RPMI7951 (cell line): ENCODE measurements at places on chromosomes 1 and 21. TPM values are rescaled to one million over a fixed set of nuclear protein-coding genes. Genes with fewer than 3 reads are reported as not detected.

The ICOSLG gene
- total RNA-seq, result 2.1 and 4.6 TPM in 2 replicates

The COL24A1 gene
- total RNA-seq, result 0.98 and 1.2 TPM in 2 replicates

The RXFP4 gene
- total RNA-seq, result not detected in 2 replicates

The LORICRIN gene
- not detected in 2 replicates for total RNA-seq

The FAM72B gene
- total RNA-seq, result 9.2 and 17.7 TPM in 2 replicates

The LAMC1 gene
- total RNA-seq, result 132 and 133 TPM in 2 replicates

The LMOD1 gene
- 0.49 and 0.60 TPM in 2 replicates for total RNA-seq

The NASP gene
- 133 and 157 TPM in 2 replicates for total RNA-seq

GRCh38 chr1:164914208-164914607 is 355.2 kb downstream of the PBX1 start:
- peak; percentile 7 for DNase-seq

- DNase-seq, result no peak
Observed at GRCh38 chr1:209176866-209177430, 406.6 kb upstream of the CAMK1G start.

- no peak for DNase-seq
Observed at GRCh38 chr1:61682891-61683290, 42.0 kb downstream of the TM2D1 start.

DNA sequence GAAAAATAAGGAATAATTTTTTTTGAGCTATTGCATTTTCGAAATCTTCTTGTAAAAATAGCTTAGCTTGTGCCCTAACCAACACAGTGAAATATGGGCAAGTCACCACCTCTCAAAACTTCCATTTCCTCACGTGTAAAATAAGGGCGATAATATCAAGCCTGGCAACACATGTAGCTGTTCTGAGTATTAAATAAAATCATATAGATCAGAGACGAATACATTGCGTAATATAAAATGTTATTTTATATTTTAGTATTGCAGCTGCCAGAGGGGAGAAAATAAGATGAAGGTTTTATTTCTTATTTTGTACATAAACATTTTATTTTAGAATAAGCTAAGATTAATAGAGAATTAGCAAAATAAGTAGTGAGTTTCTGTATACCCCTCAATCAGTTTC is 85.9 kb downstream of the C21orf91 start:
- DNase-seq, result no peak

GRCh38 chr1:25692560-25692959 is 76.0 kb downstream of the MAN1C1 start:
- no peak for DNase-seq

GRCh38 chr1:1373815-1374588 is 1.0 kb downstream of the AURKAIP1 start:
- no peak for DNase-seq

GRCh38 chr1:155872527-155872926 is 13.2 kb downstream of the SYT11 start:
- DNase-seq, result no peak

- DNase-seq, result peak; percentile 75
Observed at GRCh38 chr1:93816970-93817678, 61.9 kb downstream of the DNTTIP2 start.

- DNase-seq, result peak; percentile 14
Observed at GRCh38 chr1:187928288-187928687, 1099.5 kb downstream of the PLA2G4A start.

DNA sequence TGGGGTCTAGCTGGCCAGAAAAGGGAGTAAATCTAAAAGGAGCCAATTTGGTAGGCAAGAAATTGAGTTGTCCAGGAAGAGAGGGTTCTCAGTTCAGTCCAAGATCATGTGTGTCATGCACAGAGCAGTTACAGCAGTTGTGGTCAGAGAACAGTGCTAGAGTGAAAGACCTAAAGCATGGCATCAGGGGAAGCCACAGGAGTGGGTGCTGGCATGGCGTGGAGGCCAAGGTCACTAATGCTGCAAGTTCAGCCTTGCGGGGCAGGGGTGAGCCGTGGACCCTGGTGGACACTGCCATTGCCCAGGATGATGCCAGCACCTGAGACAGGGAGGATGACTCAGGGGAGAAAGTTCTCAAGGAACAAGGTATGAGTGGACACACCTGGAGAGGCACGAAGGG is 16.6 kb upstream of the TMEM125 start:
- no peak for DNase-seq

DNA sequence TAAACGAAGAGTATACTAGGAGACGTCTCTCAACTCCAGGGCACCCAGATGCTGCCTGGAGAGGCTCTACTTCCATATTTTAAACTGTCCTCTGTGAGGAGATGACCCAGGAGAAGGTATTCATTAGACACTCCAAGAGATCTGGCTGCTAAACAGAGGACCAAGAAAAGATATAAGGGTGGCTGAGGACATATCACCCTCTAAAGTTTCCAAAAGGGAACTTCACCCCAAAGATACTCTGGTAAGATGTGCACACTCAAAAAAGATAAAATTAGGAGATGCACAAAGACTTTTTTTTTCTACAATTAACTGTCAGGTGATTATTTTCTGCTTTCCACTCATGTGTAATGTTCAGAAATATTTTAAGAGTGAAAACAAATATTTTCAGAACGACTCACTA is 1.4 kb downstream of the ZNF670 start:
- DNase-seq, result no peak

DNA sequence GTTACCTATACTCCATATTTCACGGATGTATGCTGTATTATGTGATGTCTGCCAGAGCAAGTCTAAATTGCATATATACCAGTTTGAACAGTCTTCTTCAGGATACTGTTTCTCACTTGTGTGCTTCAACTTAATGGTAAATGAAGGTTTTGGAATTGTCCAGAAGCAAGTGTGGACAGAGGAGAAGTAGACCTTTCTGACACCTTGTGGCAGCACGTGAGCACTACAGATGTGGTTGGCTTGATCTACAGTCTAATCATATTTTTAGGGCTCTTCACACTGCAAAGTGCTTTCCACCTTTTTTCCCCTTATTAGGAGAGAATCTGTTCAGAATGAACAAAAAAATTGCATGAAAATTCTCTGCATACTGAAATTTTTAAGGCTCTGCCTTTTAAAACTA is 10.9 kb downstream of the MORC3 start:
- peak; percentile 57 for DNase-seq

DNA sequence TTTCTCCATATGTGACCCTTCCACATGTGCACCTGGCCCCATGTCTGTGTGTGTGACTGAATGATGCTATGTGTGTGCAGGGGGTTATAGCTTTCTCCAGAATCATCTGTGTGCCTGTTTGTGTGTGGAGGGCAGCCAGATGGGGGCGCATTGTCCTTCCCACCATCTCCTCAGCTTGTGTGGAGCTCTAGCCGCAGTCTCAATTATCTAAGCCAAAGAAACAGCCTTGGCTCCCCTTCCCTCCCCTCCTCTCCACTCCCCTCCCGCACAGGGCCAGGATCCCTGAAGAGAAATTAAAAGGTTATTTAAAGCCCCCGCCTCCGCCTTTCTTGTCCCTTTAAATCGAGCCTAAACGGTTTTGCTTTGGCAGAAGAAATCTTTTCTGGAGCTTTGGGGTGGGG is 1.8 kb upstream of the DMBX1 start:
- no peak for DNase-seq

DNA sequence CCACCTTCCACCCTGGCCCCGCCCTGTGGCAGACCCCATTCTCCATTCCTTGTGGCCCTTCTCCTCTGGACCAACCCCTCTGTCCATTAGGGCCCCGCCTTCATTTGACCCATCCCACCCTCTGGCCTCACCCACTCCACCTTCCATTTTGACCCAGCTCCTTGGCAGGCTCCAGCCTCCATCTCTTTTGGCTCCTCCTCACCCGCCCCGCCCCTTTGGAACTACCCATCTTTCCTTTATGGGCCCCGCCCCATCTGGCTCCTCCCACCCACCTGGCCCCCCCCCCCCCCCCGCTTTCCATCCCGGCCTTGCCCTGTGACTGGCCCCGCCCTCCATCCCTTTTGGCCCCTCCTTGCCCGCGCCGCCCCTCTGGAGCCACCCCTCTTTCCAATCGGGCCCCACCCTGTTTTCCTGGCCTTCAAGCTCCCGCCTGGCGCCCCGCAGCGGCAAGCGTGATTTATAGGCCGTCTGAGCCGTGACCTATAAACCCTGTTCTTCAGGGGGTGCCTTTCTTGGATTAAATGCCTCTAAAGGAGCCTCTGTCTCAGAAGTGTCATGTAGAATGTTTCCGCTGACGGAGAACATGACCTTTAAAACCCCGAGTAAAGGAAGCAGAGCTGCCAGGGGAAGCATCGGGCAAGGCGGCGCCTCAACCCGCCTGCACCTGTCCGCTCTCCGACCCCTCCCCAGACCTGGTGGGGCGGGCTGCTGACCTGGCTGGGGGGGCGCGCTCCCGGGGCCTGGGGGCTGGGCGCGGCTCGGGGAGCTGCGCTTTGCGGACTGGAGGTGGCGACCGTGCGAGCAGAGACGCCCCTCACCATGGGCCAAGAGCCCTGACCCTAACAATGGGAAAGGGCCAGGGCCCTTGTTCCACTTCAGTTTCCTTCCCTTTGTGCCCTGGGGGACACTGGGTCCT is 178.0 kb downstream of the CAMTA1 start:
- peak; percentile 58 for DNase-seq

DNA sequence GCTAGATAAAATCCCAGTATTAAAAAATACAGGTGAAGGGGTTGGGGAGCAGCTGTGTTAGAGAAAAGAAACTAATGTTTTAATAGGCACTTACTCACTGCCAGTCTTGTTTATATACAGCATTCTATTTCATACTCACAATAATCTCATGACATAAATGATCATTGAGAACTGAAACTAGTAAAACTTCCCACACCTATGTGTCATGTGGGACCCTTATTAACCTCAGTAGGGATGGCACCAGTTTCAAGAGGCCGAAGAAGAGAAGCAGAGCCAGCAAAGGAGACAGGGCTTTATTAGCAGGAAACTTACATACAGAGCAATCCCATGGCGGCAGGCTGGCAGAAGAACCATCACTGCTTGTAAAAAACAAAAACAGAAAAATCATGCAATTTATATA is 48.8 kb upstream of the KCNH1 start:
- no peak for DNase-seq

- no peak for DNase-seq
Observed at GRCh38 chr1:206100226-206100815, 16.9 kb downstream of the AVPR1B start.

DNA sequence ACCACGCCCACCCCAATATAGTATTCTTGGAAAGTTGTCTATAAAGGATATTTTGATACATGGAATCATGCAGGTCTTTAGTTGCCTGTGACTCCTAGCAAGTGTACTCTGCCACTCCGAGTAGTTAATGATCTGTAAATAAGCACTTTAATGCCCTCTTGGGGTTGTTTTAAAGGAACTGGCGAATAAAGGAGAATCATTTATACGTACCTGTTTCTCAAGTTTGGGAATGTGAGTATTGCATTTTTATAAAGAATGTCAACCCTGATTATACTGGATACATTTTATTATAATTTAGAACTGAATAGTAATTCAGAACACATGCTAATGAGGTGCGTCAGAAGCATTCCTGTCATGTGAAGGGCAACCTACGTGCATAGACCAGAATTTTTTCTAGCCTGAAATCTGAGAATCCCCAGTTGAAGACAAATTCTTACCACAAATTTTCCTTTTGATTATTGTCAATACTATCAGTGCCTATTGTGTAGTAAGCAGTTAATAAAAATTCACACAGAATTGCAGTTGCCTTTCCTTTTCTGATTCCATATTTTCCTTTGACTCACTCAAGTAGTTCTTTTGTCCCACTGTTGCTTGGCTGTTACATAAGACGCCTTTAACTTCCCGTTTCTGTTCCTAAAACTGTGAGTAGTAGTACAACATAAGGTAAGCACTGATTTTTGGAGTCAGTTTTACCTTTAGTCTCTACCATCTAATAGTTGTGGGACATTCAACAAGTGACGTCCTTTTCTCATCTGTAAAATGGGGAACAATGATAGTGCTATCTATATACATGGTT is 5.1 kb downstream of the AHCYL1 start:
- no peak for DNase-seq

DNA sequence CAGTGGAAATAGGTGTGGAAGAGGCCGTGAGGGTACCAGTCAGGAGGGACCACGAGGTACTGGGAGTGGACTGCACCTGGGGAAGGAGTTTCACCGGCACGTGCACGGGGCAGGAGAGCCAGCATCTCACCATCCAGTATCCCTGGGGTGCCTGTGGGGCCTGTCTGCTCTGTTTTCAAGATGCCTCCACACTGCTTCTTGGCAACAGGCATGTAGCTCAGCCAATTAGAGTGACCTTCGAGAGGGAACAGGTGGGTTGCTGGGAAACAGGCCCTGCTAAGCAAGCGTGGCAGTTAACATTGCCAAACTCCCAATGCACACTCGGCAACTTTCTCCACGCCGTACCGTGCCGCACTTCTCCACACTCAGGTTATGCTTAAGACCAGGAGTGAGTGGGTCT is 17.7 kb downstream of the KCNC4 start:
- no peak for DNase-seq

DNA sequence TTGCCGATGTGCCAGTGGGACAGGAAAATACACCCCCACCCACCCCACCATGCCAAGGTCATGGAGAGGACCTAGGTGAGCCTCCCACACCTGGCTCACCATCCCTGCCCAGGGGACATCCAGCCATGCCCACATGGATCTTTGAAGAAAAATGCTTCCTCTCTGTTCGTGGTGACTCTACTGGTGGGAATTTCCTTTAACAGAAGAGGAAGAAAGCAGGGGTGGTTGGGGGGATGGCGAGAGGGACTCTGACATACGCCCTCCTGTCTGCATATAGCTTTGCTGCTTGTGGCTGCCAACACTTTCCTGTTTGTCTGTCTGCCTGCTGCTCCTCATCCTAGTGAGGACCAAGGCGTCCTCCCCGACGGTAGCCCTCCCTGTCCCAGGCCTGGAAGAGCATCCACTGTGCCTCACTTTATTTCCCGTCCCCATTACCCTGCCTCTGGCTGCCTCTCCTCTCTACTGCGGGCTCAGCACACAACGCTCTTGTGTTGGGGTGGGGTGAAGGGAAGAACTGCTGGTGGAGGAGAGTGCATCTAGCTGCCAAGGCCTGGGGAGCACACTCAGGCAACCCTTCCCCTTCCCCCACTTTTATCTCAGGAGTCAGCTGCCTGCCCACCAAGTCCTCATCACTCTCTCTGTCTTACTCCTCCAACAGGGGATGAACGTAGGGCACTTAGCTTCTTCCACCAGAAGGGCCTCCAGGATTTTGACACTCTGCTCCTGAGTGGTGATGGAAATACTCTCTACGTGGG is 2.5 kb downstream of the SEMA4A start:
- no peak for DNase-seq

DNA sequence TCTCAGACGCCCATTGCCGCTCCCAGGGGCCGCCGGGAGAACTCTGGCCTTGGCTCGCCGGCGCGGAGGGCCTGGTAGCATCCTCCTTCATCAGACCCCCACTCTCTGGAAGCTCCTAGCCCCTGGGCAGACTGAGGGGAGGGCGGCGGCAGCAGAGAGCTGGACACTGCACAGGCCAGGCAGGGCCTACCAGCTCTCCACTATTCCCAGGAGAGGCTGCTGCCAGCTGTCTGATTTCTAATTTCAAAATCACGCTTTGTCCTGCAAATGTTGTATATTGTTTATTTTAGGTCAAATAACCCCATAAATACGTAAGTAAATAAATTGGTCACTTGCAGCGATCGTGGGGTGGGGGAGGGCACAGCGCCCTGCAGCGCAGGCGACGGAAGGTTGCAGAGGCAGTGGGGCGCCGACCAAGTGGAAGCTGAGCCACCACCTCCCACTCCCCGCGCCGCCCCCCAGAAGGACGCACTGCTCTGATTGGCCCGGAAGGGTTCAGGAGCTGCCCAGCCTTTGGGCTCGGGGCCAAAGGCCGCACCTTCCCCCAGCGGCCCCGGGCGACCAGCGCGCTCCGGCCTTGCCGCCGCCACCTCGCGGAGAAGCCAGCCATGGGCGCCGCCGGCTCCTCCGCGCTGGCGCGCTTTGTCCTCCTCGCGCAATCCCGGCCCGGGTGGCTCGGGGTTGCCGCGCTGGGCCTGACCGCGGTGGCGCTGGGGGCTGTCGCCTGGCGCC is at the start of gene MTARC1:
Gene MTARC1 (plus strand): TSS at position 577 of the 732 bp plus-strand sequence. CDS start 32 bp downstream, at position 609.
- peak; percentile 32 for DNase-seq
